ENCODE measurements at places on chromosomes 3 and 15.

GRCh38 chr3:141391298-141391990, 23.1 kb downstream of the ZBTB38 start:
- peaks cover 2% of the 10 kb centered on the region for H3K36me3 ChIP-seq
- H3K4me3 ChIP-seq = no peak overlapping the region
- peaks cover 50% of the 10 kb centered on the region for H3K4me1 ChIP-seq
- peaks cover 2% of the 10 kb centered on the region for H3K27me3 ChIP-seq
- no peak for DNase-seq

DNA sequence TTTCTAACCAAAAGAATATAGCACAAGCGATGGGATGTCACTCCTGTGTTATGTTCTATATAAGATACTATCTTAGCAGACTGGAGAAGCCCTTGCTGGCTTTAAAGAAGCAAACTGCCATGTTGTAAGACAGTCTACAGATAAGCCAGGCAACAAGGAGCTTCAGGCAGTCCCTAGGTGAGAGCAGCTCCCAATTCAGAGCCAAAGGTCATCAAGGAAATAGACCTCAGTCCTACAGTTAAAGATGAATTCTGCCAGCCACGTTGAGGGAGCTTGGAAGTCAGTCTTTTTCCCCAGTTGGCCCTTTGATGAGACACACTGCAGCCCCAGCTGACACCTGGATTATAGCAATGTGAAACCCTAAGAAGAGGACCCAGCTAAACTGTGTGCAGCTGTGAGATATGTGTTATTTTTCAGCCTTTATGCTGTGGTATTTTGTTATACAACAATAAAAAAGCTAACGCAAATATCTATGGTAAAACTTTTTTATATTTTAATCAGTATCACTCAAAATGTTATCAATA, 102.5 kb upstream of the AKAP13 start:
- no peak overlapping the region for H3K27ac ChIP-seq
- DNase-seq = no peak
- H3K27me3 ChIP-seq = no peaks in the 10 kb centered on the region

- no peak for DNase-seq
- peaks cover 30% of the 10 kb centered on the region for H3K4me1 ChIP-seq
- H3K36me3 ChIP-seq = peaks cover 4% of the 10 kb centered on the region
- H3K27me3 ChIP-seq = no peaks in the 10 kb centered on the region
Measured at GRCh38 chr3:31613177-31613576, 80.5 kb downstream of the STT3B start.

GRCh38 chr3:120094776-120095225, 554 bp upstream of the GSK3B start:
- no peak overlapping the region for H3K4me3 ChIP-seq
- DNase-seq = peak; percentile 99
- H3K36me3 ChIP-seq = peaks cover 15% of the 10 kb centered on the region

DNA sequence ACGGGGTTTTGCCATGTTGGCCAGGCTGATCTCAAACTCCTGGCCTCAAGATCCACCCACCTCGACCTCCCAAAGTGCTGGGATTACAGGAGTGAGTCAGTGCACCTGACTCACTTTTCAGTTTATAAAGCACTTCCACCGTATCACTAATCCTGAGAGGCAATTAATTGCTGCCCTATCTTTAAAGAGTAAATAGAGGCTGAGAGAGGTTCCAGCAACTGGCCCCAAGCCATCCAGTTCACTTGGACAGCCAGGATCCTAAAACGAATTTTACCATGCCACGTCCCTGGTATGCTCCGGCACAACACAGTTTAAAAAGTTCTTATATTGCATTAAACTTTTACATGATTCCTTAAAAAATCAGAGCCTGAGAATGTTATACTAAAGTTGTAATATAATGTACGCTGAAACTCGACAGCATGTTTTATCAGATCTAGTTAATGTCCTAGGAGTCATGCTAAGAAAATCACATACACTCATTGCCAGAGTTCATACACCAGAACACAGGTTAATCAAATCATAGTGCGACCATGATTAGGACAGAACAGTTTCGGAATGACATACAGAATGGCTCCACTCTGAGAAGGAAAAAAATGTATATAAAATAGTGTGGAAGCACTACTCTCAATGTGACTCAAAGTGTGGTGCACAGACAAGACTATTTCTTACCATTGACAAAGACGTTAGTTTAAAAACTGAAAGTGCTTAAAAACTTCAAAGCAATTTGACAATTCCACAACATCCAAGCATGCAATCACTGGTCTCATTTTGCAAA, 125.4 kb downstream of the ULK4 start:
- H3K27ac ChIP-seq = no peak overlapping the region
- no peak for DNase-seq
- no peaks in the 10 kb centered on the region for H3K27me3 ChIP-seq
- H3K36me3 ChIP-seq = peaks cover 34% of the 10 kb centered on the region
- no peak overlapping the region for H3K4me3 ChIP-seq

DNA sequence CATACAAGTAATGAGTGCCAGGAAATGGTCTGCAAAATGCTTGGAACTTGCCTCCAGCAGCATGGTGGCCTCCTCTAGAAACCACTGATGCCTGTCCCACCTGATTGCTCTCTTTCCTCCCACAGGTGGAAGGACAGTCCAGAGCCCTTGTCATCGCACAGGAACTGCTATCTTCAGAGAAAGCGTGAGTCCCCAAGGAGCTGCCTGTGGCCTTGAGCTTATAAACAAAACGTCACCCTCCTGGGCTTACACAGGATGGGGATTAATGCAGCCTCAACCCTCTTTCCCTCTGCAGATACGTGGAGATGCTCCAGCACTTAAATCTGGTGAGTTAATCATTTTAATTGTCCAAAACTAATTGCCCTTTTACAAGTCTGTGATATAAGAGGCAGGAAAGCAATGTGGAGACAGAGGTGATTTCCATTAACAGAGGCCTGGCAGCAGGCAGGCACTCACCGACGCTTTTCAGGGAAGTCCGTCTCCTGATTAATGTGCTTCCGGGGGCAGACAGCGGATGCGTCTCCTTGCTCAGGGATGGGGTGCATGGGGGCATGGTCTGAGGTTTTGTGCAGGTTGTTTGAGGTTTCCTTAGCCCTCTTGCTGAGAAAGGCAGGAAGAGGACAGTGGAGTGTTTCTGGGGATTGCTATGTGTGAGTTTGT, 61.8 kb downstream of the FGD5 start:
- H3K27ac ChIP-seq = peak overlapping the region; percentile 0
- DNase-seq = no peak
- H3K27me3 ChIP-seq = no peaks in the 10 kb centered on the region

- no peaks in the 10 kb centered on the region for H3K27me3 ChIP-seq
- DNase-seq = no peak
- H3K4me1 ChIP-seq = peaks cover 27% of the 10 kb centered on the region
- H3K36me3 ChIP-seq = peaks cover 8% of the 10 kb centered on the region
- H3K27ac ChIP-seq = peak overlapping the region; percentile 84
Measured at GRCh38 chr3:11508346-11509172, 135.2 kb downstream of the VGLL4 start.

- peaks cover 11% of the 10 kb centered on the region for H3K4me1 ChIP-seq
- H3K27ac ChIP-seq = no peak overlapping the region
- H3K27me3 ChIP-seq = peaks cover 4% of the 10 kb centered on the region
- no peaks in the 10 kb centered on the region for H3K36me3 ChIP-seq
- peak overlapping the region; percentile 48 for H3K4me3 ChIP-seq
- DNase-seq = peak; percentile 91
Measured at GRCh38 chr15:65049418-65049840, 4.2 kb downstream of the SLC51B start.

- H3K27me3 ChIP-seq = peaks cover 27% of the 10 kb centered on the region
- no peak overlapping the region for H3K27ac ChIP-seq
- no peak for DNase-seq
- H3K4me3 ChIP-seq = peak overlapping the region; percentile 51
- peaks cover 17% of the 10 kb centered on the region for H3K4me1 ChIP-seq
Measured at GRCh38 chr15:63460210-63461155, 43.9 kb upstream of the USP3 start.

GRCh38 chr15:31343831-31344230, 17.2 kb downstream of the KLF13 start:
- no peak overlapping the region for H3K4me3 ChIP-seq
- H3K4me1 ChIP-seq = peaks cover 47% of the 10 kb centered on the region

- no peaks in the 10 kb centered on the region for H3K27me3 ChIP-seq
- H3K27ac ChIP-seq = no peak overlapping the region
- no peak overlapping the region for H3K4me3 ChIP-seq
- DNase-seq = no peak
Measured at GRCh38 chr15:60083318-60083717, 79.2 kb downstream of the FOXB1 start.

DNA sequence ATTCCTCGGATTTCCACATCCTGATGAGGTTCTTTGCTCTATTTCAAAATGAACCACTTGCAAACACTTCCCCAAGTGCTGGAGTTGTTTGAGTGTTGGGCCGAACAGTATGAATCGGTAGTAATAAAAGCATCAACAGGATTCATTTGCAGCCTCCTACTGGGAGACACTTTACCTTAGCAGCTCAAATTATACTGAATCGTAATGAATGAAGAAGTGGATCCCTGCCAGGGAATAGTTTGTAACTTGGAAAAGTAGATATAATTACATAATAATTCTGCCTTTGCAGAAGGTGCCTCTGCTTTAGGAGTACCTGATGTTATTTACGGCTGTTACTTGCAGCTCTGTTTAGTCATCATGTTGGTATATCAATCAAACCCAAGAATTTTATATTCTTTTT, 669.1 kb downstream of the CADM2 start:
- no peak for DNase-seq
- H3K4me3 ChIP-seq = no peak overlapping the region
- H3K27ac ChIP-seq = no peak overlapping the region
- H3K27me3 ChIP-seq = no peaks in the 10 kb centered on the region
- no peaks in the 10 kb centered on the region for H3K36me3 ChIP-seq
- peaks cover 15% of the 10 kb centered on the region for H3K4me1 ChIP-seq

DNA sequence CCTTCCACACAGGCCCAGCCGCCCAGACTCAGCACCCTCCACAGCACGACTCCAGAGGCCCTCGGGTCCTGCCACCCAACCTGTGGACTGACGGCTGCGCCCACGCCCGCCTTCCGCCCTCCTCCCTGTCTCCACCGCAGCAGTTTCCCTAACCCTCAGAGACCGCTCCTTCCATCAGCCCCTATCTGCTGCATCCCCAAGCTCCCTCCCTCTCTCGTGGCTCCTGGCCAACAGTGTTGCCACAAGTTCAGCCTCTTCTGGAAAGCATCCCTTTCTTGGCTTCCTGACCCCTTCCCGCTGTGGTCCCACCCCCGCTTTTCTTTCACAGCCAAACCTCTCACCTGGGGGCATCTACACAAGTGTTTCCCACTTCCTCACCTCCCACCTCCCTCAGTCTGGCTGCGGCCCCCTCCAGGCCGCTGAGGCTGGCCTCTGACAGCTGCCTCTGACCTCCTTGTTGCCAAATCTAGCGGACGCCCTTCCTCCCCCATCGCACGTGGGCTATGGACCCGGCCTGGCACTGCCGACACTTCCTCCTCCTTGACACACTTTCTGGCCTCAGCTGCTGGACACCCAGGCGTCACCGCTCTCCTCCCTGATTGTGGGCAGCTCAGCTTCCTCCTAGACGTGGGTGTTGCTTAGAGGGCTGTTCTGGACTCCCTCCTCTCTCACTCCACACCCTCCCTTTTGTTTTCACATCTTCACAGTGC, 168.8 kb upstream of the TLE3 start:
- DNase-seq = no peak
- peaks cover 4% of the 10 kb centered on the region for H3K27me3 ChIP-seq
- H3K36me3 ChIP-seq = no peaks in the 10 kb centered on the region
- no peak overlapping the region for H3K4me3 ChIP-seq
- peaks cover 23% of the 10 kb centered on the region for H3K4me1 ChIP-seq
- H3K27ac ChIP-seq = 0 out of 2 replicates have a peak overlapping the region, but pooled peaks have one; percentile 20

- H3K36me3 ChIP-seq = no peaks in the 10 kb centered on the region
- H3K4me3 ChIP-seq = no peak overlapping the region
- H3K27me3 ChIP-seq = no peaks in the 10 kb centered on the region
- peaks cover 3% of the 10 kb centered on the region for H3K4me1 ChIP-seq
Measured at GRCh38 chr3:15300323-15301078, 31.9 kb downstream of the SH3BP5 start.

GRCh38 chr15:68583321-68583720, 4.5 kb downstream of the CORO2B start:
- no peak overlapping the region for H3K4me3 ChIP-seq
- H3K36me3 ChIP-seq = no peaks in the 10 kb centered on the region
- H3K27me3 ChIP-seq = peaks cover 25% of the 10 kb centered on the region
- DNase-seq = no peak
- H3K27ac ChIP-seq = no peak overlapping the region

DNA sequence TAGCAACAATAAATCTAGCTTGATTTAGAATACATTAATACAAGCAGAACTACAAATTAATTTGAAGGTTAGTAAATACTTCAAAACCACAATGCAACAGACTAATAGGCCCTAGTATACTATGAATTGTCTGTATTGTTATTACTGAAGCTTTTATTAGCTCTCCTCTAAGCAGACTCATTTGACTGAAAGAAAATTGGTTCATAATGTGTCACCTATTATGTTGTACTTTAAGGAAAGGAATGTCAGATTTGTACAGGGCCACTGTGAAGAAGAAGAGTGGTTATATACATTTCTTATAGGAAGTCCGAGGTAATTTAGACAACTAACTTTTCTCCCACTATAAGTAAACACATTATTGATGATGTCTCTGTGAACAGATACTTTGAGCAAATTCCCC, 954.5 kb downstream of the ZPLD1 start:
- H3K27me3 ChIP-seq = no peaks in the 10 kb centered on the region
- H3K27ac ChIP-seq = no peak overlapping the region
- no peak for DNase-seq
- no peak overlapping the region for H3K4me3 ChIP-seq

DNA sequence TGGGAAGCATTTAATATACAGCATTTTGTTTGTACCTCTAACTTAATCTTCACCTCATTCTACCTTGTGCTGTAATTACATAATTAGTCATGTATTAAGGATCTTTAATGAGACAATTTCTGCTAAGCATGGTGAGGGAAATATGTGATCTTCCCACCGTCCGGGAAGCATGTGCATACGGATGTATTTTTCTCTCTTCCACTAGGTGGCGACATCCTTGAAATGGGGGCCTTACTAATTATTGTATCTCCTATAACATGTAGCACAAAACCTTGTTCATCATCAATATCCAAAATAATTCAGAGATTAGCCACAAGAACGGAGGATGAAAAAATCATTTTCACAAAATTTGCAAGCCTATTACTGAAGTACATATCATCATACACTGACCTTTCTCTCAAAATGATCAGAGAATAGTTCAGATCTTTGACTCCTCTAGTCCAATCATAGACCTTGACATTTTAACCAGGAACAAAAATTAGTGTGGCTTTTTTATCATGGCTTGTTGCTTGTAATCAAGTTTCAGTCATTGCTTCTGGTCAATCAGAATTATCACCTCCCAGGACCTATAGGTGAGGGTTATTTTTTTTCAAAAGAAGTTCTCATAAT, 148.9 kb upstream of the GBE1 start:
- no peak overlapping the region for H3K4me3 ChIP-seq
- no peaks in the 10 kb centered on the region for H3K27me3 ChIP-seq
- H3K27ac ChIP-seq = no peak overlapping the region
- peaks cover 16% of the 10 kb centered on the region for H3K4me1 ChIP-seq
- peak; percentile 15 for DNase-seq

- no peak overlapping the region for H3K27ac ChIP-seq
- no peaks in the 10 kb centered on the region for H3K27me3 ChIP-seq
- no peak for DNase-seq
- no peaks in the 10 kb centered on the region for H3K36me3 ChIP-seq
Measured at GRCh38 chr3:19815805-19816204, 118.2 kb downstream of the EFHB start.
